ENCODE measurements at places on chromosomes 7 and 10.

DNA sequence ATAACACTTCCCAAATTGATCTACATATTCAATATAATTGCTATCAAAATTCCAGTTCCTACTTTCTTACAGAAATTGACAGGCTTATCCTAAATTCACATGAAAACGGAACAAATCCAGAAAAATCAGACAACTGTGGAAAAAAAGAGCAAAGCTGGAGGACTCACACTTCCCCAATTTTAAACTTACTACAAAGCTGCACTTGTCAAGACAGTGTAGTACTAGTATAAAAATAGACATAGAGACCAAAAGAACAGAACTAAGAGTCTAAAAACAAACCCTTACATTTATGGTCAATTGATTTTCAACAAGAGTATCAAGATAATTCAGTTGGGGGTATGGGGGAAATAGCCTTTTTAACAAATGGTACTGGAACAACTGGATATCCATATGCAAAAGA is 27.5 kb downstream of the LMBR1 start:
- no peak for DNase-seq

- no peak for DNase-seq
These were observed 43.1 kb downstream of the BAIAP2L1 start for GRCh38 chr7:98357751-98358161.

DNA sequence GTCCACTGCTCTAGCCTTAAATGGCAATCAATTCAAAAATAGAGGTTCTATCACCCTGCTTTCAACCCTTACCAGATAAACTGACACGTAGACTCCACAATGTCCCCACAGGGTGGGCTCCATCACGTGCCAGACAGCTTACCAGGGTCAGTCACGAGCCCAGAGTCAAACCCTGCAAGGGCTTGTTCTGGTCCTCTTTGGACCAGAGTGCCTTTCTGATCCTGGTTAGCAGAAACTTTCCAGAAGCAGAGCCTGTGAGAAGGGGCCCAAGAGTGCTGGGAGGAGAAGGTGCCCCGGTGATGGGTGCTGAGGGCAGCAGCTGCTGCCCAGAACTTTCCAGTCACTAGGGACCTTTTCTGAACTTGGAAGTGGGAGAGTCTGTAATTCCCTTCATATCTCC is 354 bp upstream of the GIMAP5 start:
- DNase-seq = no peak

DNA sequence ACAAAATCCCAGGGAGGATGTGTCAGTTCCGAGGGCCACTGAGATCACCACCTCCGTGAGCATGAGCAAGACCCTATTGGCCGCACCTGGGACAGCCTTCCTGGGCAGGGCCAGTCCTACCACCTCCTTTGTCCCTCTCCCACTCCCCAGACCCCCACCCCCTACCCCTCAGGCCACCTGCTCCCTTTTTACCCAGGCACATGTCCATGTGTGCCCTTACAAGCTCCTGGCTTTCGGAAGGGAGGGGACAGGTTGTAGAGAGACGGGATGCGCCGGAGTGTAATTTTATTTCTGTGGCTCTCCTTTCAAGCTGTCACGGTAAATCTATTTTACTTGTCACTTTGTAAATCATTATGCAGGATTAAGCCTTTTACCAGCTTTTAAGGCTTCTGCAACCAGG is 20.9 kb downstream of the ZMIZ1 start:
- no peak for DNase-seq

DNA sequence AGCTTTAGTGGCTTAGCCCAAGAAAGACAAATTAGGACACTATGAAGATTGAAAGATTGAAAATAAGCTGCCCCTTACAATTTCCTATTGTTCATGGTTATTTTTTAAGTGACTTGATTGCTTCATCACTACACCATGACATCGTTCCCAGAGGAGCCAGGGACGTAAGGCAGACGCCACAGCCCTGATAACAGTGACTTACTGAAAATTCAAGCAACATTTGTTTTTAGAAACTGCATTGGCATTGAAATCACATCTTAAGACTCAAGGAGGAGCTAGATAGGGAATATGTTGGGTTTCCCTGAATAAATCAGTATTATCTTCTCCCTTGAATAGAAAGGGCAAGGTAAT is 38.7 kb upstream of the ANK3 start:
- DNase-seq = no peak

GRCh38 chr7:44587843-44588711 is 6.0 kb upstream of the TMED4 start:
- peak; percentile 72 for DNase-seq

DNA sequence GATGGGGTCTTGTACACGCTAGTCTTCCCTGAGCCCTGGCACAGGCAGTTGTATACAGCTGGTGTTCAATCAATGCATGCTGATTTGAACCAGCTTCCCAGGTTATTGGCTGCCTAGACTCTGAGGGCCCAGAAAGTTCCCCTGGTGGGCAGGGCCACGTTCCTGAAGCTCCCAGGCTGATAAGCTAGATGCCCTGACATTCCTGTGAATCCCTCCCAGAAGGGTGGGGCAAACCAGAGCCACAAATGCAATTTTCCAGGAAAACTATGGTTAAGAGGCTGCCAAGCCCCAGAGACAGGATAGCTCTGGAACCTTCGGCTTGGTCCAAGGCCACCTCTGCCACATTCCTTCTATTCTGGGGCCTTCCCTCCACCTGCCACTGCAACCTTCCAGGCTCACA is 78.2 kb downstream of the FAM53B start:
- DNase-seq = no peak
